ENCODE measurements at places on chromosomes 3 and 15.

DNA sequence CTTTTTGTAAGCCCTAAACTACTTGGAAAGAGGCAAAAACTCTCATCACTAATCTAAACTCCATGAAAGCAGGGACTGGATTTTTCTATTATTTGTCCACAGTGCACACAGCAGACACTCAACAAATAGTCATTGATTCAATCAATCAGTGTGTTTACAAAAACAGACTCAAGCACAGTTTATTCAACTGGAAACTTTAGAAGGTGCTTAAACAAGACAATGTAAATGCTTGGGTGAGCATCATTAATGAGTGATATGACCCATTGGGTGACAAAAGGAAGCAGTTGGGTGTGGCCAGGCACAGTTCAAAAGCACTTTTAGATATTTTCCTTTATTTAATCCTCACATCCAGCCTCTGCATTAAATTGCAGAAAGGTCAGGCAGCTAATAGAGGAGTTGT, 32.0 kb upstream of the PPP4R2 start:
- DNase-seq, result no peak

- DNase-seq, result no peak
Observed at GRCh38 chr3:123798550-123798949, 85.6 kb downstream of the MYLK start.

DNA sequence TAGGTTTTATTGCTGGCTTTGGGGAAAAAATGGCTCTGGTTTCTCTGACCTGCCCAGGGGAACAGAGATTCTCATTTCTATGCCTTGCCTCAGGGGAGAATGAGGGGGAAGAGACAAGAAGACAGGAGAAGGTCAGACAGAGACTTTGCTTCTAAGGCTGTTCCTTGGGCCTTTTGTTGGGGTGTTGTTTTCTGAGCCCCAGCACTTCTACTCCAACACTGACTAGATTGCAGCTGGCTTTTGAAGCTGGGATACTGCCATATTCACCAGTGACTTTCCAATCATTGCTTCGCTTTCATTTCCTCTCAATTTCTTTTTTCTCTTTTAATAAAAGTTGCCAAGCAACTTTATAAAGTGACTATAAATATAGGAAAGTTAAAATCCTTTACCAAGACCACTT, 143.2 kb upstream of the ARHGEF26 start:
- no peak for DNase-seq

DNA sequence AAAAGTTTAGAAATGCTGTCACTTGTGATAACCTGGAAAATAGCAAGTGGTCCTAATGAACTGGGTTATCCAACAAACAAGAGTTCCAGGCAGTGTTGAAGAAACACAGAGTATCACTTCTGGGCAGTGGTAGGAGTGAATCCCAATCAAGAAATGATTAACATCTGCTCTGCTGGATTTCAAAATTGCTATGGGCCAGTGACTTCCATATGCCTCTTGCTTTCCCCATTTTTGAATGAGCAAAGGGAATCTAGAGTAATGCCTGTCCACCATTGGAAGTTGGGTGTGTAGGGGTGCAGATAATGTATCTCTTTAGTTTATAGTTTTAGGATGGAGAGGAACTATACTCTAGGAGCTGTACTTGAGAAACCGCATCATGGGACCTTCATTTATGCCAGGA, 236.5 kb downstream of the RPLP1 start:
- no peak for DNase-seq

DNA sequence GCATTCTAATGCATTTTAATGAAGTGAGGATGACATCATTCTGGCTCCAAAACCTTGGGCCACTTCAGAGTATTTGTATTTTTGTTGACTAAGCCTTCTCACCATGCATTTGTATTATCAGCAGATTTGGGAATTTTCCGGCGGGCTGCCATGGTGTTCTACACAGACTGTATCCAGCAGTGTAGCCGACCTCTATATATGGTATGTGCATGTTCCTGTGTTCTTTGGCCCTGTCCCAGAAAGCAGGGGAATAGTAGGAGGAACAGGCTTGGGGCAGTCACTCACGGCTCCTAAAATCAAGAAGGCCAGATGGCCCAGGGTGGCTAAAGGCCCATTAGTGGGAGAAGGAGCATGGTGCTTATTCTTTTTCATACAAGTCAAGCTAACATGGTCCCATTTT, 80.5 kb downstream of the USF3 start:
- no peak for DNase-seq

GRCh38 chr15:42971830-42972229, 51.3 kb upstream of the TTBK2 start:
- no peak for DNase-seq

DNA sequence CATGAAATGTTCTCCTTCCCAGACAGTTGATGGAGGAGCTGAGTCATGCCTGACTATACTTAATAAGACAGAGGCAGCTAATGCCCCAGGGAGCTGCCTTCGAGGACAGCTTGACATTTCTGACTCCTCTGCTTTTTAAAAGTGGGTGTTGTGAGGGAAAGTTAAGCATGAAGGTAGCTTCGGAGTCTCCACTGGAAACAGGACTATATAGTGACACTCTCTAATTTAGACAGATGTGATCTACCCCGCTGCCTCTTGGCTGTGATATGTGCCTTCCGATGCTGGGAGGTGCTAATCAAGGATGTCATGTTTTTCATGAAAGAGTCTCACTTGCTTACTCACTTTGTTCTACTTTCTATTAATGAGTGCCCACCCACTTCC, 72.7 kb downstream of the IL1RAP start:
- DNase-seq, result peak; percentile 17

GRCh38 chr3:177842743-177843734, 645.8 kb upstream of the TBL1XR1 start:
- DNase-seq, result no peak

- no peak for DNase-seq
Observed at GRCh38 chr3:72182206-72182605, 397.3 kb upstream of the PROK2 start.

- no peak for DNase-seq
Observed at GRCh38 chr15:66494262-66494661, 3.3 kb downstream of the SNAPC5 start.

GRCh38 chr3:128427872-128428822, 38.5 kb downstream of the DNAJB8 start:
- DNase-seq, result no peak

DNA sequence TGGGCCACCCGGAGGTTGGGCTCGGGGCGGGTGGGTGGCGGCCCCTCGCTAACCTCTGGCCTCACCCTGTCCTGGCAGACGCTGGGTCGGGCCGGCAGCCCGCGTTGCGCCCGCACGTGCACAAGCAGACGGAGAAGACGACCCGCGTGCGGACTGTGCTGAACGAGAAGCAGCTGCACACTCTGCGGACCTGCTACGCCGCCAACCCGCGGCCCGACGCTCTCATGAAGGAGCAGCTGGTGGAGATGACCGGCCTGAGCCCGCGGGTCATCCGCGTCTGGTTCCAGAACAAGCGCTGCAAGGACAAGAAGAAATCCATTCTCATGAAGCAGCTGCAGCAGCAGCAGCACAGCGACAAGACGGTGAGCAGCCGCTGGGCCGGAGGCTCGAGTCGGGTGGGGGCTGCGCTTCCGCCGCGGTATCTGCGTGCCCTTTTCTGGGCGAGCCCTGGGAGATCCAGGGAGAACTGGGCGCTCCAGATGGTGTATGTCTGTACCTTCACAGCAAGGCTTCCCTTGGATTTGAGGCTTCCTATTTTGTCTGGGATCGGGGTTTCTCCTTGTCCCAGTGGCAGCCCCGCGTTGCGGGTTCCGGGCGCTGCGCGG, 3.7 kb downstream of the ISL2 start:
- DNase-seq, result peak; percentile 65

GRCh38 chr15:94607176-94607654, 375.9 kb downstream of the MCTP2 start:
- no peak for DNase-seq

DNA sequence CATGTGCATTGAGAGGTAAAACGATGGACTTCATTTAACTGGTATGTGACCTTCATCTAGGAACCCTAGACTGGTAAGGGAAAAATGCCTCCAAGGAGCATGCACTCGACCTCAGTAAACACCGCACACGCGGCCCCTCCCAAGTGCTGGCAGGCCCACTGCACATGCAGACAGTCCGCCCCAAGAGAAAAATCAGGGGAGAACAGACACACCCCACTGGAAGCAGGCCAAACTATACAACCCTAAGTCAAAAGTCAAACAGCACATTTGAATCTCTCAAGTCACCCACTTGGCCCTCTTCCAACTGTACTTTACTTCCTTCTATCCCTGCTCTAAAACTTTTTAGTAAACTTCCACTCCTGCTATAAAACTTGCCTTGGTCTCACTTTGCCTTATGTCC, 250.1 kb upstream of the HES1 start:
- no peak for DNase-seq

DNA sequence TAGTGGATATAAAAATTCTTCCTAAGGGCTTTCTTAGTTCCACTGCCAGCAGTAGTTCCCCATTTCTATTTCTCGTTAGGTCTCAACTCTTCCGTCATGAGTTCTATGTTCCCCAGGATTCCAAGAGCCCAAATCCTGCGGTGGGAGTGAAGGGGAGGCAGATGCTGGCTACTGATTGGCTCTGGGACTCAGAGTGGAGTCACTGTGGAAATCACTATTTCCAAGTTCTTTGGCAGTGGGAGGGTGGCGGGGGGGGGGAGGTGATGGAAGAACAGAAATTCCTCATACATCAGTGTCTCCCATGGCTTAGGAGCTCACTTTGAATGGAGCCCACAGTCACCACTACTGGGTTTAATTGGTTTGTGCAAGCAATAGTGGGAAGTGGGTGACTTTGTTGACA, 5.6 kb downstream of the CCR1 start:
- DNase-seq, result no peak

- DNase-seq, result no peak
Observed at GRCh38 chr15:62896380-62896866, 146.1 kb upstream of the TPM1 start.

GRCh38 chr3:117856354-117856753, 1146.8 kb downstream of the TUSC7 start:
- no peak for DNase-seq

DNA sequence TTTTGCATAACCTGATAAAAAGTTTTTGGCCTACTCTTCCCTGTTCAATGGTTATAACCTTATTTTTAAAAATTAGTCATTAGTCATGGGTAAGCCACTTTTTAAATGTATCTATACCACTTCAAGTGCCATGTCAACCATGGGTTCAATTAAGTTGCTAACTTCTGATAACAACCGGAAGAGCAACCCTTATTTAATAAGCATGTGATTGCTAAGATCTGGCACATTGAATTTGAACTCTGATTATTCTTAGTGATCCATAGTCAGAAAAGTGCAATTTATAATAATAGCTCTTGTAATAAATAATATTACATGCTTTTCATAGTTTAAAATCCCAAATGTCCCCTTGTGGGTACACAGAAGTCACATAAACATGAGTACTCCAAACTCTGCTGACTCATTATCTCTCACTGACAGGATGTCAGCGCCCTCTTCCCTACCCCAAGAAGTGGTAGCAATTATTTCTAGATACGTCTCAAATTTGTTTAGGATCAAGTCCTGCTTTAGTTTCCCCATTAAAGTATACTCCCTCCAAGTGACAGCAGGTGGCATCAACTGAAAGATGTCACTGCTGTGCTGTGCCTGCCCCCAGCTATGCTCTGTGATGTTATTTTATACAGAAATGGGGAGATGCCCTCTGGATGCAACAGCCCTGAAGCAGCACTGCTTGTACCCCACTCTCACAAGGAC, 18.6 kb downstream of the SAMD7 start:
- peak; percentile 29 for DNase-seq

DNA sequence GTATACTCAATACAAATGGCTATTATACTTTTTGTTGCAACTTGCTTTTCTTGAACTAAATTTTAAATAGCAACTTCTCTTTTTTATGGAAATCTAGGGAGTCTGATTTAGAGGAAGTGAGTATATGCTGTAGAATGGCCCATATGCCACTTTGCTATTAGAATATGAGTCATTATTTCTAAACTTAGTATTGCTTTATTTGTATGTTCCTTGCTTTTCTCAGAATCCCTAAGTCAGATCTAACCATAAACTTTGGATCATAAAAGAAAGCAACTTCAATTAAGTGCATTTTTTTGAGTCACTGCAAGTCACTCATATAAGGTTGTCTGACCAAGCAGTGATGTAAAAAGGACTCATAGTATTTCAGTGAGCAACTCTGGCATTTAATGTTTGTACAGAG, 17.5 kb upstream of the SPTSSB start:
- no peak for DNase-seq

GRCh38 chr3:67076607-67077006, 78.5 kb downstream of the KBTBD8 start:
- DNase-seq, result no peak

GRCh38 chr3:134428401-134428800, 54.2 kb upstream of the AMOTL2 start:
- no peak for DNase-seq

DNA sequence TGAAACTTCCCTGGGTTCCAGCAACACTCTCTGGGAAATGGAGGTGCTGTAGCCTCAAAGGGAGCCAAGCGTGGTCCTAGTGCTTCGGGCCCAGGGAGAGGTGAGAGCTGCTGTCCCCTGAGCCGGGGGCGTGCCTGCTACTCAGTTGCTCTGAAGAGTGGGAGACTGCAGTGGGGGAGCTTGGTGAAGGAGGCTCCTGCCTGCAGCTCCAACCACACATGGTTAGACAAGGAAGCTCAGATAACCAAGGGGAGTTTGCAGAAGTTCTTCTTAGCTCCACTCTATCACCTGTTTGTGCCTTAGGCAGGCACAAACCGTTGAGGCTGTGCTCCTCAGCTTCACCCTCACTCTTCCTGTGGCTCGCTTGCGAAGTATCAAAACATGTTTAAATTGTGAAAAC, 53.6 kb upstream of the TRPM1 start:
- DNase-seq, result no peak

GRCh38 chr15:76253691-76254473, 57.4 kb downstream of the ETFA start:
- no peak for DNase-seq

- DNase-seq, result no peak
Observed at GRCh38 chr15:47796830-47797229, 79.5 kb downstream of the SEMA6D start.

- DNase-seq, result no peak
Observed at GRCh38 chr3:52794612-52795099, at the start of gene ITIH3. TSS of gene ITIH3 (plus strand) at chr3:52794796. CDS start at chr3:52794804, 8 bp downstream.

DNA sequence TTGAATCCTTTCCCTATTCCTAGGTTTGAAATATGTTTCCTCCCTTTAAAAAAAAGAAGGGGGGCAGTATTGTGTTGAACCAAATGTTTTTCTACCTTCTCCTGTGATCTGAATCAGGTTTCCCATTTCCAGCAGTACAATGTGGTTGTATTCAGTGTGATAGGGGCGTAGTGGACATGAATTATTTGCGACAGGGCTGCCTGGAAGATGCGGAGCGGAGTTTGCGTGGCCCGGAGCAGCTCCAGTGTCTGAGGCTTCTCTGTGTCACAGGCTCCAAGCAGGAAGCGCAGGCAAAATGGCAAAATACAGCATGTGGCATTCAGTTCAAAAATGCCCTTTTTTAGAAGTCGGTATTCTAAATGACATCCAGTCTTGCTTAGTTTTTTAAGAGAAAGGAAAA, 154.4 kb downstream of the PGPEP1L start:
- peak; percentile 65 for DNase-seq

GRCh38 chr15:38344351-38344750, 91.7 kb downstream of the SPRED1 start:
- no peak for DNase-seq
